EH (cell line): ENCODE measurements at places on chromosomes 6 and 20.

DNA sequence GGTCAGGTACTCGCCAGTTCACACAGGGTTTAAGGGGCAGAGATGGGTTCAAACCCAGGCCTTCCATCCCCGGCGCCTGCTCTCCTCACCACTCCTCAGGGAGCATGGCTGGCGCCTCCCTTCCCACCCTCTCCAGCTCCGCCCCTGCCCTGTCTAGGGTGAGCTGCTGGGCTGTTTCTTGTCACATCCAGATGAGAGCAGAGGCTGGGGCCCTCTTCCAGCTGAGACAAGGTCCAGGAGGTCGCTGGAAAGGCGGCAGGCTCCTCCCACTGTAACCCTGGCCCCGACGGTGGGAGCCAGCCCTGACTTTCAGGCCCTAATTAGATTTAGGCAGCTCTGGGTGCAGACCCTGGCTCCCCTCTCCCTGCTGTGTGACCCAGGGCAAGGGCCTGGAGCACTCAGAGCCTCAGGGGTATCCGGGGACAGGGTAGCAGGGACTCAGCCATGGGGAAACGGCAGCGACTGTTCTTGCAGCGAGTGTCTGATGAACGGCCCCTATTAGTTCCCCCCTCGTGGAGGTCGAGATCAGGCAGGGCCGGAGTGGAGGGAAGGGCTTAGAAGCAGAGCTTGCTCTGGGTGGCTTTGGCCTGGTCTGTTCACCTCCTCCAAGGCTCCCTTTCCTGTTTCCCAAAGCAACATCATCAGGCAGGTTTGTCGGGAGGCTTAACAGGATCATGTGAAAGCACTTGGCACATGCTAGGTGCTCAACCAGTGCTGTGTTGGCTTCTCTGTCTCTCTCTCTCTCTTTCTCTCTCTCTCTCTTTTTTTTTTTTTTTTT lies 33.4 kb downstream of the SNAI1 start:
- no peak for DNase-seq

DNA sequence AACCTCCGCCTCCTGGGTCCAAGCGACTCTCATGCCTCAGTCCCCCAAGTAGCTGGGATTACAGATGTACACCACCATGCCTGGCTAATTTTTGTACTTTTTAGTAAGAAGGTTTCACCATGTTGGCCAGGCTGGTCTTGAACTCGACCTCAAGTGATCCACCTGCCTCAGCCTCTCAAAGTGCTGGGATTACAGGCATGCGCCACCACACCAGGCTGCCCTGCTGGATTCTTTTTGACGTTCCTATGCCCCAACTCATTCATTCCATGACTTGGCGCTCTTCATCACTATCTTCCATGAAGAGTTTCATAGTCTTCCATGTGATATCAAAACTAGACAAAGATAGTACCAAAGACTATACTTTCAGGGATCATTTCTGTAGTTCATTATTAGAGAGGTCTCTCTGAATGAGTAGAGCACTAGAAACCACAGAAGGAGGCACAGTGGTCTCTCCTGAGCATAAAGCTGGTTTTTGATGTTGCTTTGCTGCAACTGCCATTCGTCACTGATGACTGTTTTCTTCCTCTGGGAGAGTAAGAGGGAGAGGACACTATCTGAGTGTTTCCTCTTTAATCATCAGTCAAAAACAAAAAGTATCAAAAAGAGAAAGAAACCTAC lies 23.5 kb downstream of the DNAAF9 start:
- DNase-seq, result no peak

DNA sequence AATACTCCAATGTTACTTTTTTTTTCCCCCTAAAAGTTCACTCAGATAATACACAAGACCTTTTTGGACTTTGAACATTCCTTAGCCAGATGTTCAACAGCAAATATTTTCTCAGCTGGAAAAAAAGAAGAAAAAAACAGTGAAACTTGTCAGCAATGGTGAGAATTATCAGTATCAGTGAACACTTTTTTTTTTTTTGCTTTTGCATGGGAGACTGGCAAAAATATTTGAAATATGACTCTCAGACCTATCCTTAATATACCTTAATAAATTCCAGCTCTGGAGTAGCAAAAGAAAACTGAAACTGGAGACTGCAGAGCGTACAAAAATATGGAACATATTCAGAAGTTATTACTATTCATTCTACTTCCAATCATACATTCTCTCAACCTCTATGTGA lies 92.3 kb downstream of the RFPL4B start:
- no peak for DNase-seq

GRCh38 chr6:157638779-157639178 lies 184.3 kb upstream of the SNX9 start:
- no peak for DNase-seq

GRCh38 chr6:147684906-147685305 lies 176.4 kb downstream of the SAMD5 start:
- no peak for DNase-seq

DNA sequence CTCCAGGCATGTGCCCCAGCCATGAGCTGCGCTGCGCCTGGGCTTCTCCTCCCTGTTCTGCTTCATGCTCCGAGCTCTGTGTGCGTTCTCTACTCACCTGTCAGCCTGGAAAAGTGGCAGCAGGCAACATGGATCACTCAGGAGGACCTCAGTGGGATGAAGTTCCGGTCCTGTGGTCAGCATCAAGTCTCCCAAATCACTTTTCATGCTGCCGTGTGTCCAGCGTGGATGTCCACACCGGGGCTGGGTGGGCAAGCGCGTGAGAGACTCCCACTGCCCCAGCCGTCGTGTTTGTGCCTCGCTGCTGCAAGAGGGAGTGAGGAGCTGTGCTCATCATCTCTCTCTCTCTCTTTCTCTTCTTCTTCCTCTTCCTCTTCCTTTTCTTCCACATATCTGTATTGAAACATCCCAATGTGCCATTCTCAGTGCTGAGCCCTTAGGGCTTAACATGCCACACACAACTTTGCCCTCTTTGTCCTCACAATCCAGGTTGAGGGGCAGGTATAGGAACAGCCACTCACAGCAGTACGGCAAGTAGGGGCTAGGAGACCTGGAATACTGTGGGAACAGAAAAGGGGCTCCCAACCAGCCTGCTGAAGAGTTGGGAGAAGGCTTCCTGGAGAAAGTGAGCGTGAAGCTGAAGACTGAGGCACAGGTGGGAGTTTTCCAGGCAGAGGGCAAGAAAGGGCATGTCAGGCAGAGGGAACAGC lies 3.8 kb upstream of the PDYN start:
- DNase-seq, result no peak

DNA sequence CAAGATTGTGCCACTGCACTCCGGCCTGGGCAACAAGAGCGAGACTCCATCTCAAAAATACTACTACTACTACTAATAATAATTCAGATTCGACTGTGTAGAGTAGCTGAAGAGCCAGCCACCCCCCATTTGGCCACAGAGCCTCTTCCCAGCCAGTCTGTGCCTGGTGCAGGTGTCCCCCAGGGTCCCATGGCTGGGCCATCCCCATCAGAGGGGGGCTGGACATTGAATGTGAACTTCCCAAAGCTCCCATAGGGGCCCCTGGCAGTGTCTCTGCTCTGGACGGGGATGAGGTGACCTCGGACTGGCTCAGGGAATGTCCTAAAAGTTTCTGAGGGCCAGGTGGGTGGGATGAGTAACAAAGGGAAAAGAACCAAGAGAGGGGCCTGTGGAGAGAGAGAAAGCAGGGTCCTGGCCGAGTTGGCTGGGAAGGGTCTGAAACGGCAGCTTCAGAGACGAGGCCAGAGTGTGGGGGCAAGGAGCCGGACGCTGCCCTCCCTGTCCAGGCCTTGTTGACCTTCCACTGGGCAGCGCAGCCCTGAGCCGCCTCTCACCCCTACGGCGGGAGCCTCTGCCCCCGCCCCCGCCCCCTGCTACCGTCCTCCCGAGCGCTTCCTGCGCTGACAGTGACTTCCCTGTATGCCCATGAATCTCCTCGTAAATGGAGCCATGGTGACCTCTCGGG lies 24.9 kb upstream of the PCMTD2 start:
- no peak for DNase-seq

DNA sequence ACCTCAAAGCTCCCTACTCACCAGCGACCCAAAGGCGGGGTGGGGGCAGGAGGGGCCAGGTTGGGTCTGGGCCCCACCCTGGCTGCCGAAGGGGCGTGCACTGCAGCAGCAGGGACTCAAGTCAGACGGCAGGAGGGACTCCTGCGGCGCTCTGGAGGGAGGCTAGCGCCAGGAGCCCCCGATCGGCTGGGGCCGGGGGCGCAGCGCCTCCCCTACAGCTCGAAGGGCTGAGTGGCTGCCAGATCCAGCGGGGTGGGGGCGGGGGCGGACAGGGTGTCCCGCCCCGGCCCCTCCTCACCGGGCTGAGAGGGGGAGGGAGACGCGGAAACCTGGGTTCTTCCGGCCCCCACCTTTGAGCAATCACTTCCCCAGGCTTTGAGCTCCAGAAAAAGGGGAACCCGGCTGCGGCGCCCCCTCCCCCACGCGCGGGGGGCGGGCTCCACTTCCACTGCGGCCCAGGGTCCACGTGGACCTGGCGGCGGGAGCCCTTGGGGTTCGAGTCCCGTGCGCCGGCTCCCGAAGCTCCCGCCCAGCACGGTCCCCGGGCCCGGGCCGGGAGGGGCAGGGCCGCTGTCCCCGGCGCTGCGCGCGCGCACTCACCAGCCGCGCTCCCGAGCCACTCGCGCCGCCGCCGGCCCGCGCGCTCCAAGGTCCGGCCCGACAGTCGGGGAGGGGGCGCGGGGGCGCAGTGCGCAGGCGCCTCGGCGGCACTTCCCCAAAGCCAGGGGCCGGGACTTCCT lies at the start of gene RGS19:
TSS of gene RGS19 (minus strand) at position 246 of the 740 bp plus-strand sequence. CDS start 2,632 bp downstream, outside the sequence.
- peak; percentile 72 for DNase-seq

DNA sequence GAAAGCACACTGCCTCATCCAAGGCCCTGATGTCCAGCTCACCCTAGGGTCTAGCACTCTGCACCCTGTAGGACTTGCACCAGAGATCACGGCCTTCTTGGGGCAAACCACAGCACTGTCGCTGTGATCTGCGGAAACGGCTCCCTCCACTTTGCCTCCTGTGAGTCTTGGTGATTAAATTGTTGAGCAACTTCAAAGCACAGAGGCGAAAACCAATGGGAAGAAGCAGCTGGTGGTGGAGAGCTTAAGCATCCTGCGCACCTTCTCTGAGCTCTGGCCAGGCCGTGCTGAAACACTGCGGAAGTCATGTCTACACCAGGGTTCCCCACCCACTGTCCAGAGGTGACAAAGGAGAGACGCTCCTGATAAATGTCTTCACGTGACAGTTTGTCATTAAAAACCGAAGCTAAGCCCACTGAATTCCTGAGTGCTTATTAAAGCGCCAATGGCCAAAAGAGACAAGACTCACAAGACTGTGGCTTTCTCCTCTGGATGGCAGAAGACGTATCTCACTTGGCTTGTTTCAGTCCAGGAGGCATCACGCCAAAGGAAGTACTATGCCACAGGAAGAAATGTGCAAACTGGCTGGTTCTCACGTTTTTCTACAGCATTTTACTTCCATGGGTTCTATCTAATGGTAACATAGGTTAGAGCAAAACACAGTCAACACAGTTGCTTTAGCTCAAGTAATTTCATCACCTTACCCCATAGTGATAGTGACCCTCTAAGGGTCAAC lies 3.1 kb downstream of the RAMACL start:
- no peak for DNase-seq

DNA sequence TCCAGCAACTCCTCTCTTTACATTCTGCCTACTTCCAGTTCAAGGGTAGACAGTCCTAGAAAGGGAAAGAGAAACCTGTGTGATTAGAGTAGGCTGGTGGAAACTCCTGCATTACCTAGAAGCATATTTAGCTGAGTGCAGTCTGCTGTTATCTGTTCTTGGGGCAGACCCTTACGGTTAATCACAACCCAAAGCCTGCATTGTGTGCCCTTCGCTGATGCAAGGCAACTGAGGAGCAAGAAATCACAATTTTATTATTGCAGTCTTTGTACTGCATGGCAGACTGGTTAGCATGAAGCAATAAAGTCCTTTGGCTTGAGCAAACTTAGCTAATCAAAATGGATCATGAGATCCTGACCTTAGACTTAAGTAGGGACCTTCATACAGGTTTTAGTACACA lies 1.5 kb upstream of the GOPC start:
- DNase-seq, result no peak

DNA sequence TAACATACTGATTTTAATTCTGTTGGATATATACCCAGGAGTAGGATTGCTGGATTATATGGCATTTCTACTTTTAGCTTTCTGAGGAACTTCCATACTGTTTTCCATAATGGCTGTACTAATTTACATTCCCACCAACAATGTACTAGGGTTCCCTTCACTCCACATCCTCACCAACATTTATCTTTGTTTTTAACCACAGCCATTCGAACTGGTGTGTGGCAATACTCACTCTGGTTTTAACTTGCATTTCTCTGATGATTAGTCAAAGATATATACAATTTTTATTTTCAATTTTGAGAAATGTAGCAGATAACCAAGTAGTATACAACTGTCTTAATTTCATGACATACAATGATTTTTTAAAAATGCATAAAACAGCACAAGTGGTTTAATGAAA lies 30.3 kb upstream of the ADGRG6 start:
- peak; percentile 22 for DNase-seq

DNA sequence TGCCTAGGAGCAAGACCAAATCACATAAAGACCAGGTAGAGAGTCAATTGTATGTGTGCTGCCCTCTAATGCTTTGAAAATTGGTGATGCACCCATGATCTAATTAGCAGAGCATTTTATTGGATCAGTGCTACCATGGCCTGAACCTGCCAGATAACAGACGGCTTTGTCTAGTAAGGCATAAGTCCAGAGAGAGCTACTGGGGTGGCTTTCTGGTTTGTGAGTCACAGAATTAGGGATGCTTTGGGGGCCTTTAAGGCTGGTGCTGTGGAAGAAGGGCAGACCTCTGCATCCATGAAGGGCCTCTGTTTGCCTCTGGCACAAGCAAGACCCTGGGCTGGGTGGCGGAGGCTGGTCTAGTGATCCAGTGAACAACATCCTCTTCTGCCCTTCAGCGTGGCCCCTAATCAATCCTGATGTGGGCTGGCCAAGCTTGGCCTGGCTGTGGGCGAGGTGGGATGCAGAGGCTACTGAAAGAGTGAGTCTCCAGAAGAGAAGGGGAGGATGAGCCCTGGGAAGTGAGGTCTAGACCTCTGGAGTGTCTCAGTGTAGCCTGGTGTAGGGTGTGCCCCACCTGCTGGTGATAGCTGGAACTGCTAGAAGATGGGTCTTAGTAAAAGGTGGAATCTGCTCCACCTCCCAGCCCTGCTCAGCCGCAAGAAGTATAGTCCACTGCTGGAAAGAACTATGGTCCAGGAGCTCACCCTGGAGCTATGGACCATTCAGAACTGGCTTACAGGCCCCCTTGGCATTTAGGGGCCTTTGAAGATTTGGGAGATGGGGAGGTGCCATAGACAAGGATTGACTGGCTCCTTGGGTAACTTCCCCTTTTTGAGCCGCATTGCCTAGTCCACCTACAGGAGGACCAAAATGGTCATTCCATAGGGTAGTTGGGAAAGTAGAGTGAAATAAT lies 36.7 kb upstream of the AAR2 start:
- peak; percentile 78 for DNase-seq

DNA sequence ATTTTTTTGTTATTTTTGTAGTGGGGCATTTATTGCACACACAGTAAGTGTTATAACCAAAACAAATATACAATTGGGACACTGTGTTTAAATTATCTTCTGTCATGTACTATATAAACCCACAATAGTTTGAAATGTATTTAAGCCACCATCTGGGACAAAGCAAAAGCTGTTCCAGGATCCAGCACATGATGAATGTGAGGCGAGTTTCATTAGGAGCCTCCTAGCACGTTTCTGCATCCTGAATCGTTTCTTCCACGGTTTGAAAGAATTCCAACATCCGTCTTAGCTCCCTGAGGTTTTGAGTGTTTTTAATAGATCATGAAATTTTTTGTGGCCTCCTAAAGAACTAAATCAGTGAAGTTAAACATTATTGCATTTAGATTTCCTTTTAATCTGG lies 65.8 kb downstream of the EYA4 start:
- DNase-seq, result no peak

- peak; percentile 52 for DNase-seq
These were observed 7.5 kb downstream of the BCAS1 start for GRCh38 chr20:54062812-54063280.
